NCI-H2081 treated with DMSO at 0.1 percent for 48 hours (cell line): ENCODE measurements at places on chromosomes 2 and 18.

DNA sequence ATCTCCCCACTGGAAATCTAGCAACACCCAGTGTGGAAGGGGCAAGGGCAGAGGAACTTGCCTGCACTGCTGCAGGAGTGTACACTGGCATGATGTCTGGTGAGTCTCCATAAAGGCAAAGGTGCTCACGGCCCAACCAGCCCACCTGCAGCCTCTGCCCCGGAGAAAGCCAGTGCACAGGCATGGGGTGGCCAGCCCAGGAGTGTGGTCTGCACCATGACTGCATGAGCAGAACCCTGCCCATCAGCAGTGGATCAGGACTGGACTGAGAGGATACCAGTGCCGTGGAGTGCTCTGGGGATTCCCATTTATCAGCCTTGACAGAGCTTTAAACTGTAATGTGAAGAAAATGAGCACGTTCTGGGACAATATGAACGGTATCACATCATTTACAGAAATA is 342.6 kb upstream of the HS6ST1 start:
- DNase-seq = no peak

DNA sequence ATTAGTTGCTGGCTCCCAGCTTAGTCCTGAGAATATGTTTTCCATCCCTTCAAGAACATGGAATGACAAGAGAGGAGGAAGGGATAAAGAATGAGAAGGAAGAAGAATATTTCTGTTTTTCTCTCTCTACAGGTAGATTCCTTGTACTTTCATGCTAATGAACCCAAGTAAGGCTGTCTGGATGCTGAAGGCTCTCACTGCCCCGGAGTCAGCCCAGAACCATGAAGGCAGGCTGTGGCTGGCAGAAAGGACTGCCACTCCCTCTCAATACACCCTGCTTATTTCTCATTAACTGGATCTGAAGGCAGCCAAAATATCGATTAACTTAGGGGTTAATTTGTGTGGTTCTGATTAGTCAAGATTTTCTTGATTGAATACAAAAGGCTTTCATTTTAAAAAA is 93.1 kb upstream of the NPAS2 start:
- no peak for DNase-seq

DNA sequence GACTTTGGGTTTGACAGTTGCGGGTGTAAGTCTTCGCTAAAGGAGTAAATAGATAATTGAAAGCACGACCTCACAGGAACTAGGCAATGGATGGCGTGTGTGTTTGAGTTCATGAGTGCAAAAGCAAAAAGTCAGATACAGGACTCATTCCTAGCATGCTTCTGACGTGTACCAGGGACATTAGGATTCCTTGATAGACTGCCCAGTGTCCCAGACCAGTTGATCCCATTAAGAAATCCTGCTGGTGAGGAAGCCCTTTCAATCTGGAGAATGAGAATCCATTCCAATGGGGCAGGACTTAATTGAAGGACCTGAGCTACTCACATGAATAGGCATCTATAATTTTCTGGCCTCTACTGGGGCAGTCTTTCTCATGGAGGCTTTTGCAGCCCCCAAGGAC is 235.4 kb downstream of the RAD51AP2 start:
- no peak for DNase-seq

DNA sequence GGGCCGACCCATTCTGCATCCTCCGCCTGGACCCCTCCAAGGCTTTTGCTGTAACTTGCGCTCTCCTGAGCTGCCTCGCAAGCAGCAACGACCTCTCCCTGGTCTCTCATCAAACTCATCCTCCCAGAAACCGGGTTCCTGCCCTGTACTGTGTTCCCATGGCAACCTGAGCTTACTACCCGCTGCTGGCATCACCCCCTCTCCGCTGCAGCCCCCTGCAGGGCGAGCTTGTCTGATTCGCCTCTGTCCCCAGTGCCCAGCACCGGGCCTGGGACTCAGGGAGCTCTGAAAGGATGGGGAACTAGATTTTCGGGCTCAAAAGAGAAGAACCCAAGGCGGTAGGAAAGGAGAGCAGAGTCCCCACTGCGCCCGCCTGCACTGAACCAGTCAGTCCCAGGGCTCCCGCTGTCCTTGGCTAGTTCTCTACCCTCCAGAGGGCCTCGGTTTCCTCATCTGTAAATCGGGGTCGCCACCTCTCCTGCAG is 463 bp downstream of the HS1BP3 start:
- no peak for DNase-seq

GRCh38 chr18:63980896-63981460 is 11.1 kb downstream of the SERPINB8 start:
- no peak for DNase-seq

DNA sequence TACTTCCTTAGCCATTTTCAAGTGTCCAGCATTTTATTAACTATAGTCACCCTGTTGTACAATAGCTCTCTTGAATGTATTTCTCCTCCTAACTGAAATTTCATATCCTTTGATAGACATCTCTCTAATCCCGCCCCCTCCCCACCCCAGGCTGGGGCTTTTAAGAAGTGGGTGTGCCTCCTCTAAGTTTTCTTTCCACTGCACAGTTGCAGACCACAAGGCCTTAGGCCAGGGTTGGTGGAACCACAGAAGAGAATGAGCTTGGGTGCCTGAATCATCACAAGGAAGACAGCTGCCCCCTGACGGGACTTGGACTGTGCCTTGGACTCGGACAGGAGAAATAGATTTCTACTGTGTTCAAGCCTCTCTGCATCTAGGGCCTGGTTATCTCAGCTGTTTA is 193.4 kb downstream of the HAUS1 start:
- no peak for DNase-seq

- DNase-seq = no peak
Measured at GRCh38 chr2:144071461-144071860, 448.5 kb downstream of the ZEB2 start.

GRCh38 chr2:226832061-226832460 is 3.8 kb upstream of the RHBDD1 start:
- DNase-seq = no peak

DNA sequence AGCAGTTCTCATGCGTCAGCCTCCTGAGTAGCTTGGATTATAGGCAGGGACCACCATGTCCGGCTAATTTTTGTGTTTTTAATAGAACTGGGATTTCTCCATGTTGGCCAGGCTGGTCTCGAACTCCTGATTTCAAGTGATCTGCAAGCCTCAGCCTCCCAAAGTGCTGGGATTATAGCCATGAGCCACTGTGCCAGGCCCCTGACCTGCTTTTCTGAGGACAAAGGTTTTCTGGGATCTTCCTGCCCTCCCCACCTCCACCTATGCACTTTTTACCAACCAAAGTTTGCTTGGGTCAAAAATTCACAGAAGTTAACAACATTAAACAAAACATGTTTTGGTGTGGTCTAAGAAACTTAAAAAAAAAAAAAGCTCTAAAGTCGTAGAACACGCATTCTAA is 259.9 kb downstream of the HAUS1 start:
- DNase-seq = no peak

- DNase-seq = no peak
Measured at GRCh38 chr2:239814861-239815601, 210.1 kb downstream of the NDUFA10 start.

DNA sequence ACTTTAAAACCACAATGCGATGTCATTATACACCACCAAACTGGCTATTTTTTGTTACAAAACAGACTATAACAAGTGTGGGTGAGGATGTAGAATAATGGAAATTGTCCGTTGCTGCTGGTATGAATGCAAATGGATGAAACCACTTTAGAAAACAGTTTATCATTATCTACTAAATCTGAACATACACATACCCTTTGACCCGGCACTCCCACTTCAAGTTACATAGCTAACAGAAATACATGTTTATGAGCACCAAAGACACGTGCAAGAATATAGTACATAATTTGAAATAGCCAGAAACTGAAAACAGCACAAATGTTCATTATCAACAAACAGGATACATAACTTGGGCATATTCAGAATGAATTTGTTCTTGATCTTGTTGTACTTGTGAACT is 206.4 kb upstream of the CHAC2 start:
- DNase-seq = no peak

DNA sequence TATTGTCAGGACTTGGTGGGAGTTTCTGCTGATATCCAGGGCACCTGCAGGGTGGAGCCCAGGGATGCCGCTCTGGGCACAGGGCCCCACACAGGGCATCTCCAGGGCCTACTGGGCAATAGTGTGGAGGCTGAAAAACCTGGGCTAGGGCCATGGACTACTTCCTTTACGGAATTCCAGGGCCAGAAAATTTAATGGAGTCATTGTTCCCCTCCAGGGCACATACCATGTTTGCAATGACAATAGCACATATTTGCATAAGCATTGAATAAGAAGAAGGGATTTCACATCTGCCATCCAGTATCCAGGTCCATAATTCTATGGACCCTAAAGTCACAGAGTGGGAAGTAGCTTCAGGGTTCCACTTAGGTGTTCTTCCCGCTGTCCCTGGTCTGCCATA is 103.8 kb upstream of the TPO start:
- no peak for DNase-seq

DNA sequence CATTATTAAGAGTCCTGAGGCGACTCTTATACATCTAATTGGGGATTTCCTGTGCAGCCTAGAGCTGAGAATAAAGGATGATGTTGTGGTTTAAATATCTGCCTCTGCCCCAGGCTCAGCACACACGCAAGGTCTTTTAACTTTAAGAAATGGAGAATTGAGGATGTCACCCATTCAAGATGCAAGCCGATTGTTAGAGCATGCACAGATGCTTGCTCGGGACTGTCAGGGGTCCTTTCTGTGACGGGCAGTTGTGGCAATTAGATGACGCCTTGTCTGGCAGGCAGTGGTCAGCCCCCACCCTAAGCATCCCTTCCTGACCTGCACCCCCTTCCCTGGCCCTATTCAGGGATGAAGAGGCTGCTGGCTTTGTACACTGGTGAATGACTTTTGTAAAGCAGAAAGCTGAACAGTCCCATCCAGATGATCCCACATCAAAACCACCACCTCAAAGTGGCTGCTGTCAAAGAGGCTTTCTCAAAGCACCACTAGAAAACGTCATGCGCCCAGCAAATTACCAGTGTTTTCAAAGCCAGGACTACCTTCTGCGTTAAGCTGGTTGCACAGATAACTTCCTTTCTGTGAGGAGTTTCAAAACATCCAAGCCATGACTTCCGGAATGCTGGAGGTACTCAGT is 23.7 kb downstream of the FAM178B start:
- DNase-seq = no peak

DNA sequence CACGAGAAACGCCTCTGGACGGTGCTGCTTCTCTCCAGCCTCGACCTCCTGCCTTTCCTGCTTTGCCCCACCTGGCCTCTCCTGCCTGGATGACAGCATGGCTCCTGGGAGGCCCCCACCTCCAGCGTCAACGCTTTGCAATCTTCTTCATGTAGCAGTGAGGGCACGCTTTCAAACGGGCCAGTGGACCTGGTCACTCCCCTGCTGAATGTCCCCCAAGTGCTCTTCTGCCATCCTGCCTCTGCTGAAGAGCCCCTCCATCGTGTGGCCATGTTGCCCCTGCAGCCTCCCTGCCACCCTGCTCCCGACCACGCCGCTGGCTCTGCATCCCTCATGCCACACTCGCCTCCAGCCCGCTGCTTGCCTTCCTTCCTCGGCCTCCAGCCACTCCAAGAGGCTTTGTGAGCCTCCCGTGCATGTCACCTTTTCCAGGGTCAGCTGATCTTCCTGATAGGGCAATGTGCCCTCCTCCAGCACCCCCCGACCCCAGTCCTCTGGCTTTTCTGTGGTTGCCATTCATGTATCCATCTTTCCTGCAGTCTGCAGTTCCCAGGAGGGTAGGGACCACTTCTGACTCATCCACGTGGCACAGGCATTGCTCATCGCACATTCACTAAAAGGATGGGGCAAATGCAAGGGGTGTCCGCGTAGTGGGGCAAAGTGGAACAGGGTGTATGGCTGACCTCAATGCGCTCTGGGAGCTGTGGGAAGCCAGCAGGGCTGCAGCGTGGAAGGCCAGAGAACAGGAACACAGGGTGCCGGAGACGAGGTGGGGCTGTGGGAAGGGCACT is 268.8 kb downstream of the TWIST2 start:
- DNase-seq = no peak

GRCh38 chr2:31057691-31058090 is 80.5 kb downstream of the GALNT14 start:
- no peak for DNase-seq

GRCh38 chr2:209767316-209767715 is 4.3 kb upstream of the UNC80 start:
- no peak for DNase-seq

DNA sequence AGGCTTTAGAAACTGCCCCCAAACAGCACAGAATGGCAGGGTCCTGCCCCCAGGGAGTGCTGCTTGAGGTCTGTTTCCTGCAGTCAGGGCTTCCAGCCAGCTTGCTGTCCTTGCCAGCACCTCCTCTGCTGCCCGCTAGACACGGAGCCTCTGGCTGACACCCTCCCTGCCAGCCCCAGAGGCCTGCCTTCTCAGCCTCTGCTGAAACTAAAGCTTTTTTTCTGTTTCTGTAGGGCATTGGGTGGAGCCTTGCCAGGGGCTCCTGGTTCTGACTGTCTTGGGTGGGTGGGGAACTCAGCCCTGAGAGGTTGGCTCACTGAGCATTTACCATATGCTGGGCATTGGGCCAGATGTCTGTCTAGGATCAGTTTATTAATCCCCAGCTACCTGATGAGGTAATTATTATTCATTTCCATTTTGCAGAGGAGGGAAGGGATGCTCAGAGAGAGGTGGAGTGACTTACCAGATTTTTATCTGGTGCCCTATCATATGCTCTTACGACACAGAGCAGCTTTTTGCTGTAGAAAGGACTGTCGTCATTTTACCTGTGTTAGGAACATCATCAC is 35.4 kb downstream of the INPP4A start:
- no peak for DNase-seq

- no peak for DNase-seq
Measured at GRCh38 chr2:218964041-218964771, 4.7 kb downstream of the CDK5R2 start.

- DNase-seq = no peak
Measured at GRCh38 chr2:148965623-148966437, 72.7 kb upstream of the LYPD6B start.

DNA sequence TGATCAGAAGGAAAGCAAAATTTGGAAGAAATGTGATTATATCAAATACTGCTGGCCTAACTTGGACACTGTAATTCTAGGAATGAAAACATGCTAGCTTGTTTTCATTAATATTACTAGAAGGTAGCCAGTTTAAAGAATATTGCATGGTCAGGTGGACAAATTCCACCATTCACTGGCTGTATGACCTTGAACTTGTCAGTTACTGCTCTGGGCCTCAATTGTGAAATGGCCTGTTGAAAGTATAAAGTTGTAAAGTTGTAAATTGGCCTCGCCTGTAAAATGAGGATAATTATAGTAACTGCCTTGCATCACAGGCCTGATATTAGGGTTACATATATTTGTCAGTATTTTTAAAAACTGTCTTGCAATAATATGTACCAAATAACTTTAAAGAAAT is 398.4 kb upstream of the CHST9 start:
- DNase-seq = no peak

DNA sequence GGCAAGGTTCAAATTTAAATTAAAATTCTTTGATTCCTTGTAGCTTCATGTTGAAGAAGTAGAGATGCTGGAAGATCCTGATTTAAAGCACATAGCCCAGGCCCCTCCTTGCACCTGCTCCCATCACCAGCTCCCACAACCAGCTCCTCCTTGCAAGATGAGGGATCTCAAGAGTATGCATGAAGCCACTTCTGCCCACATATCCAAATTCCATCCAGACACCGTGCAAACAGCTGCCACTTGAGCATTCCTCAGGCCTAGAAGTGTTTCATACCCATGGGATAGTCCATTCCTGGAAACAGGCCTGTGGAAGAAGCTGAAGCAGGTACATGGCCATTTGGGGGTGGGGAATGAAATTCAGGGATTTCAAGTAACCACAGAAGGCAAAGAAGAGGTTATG is 32.4 kb upstream of the ITPRID2 start:
- no peak for DNase-seq
